ENCODE measurements at places on chromosomes 5 and 9.

DNA sequence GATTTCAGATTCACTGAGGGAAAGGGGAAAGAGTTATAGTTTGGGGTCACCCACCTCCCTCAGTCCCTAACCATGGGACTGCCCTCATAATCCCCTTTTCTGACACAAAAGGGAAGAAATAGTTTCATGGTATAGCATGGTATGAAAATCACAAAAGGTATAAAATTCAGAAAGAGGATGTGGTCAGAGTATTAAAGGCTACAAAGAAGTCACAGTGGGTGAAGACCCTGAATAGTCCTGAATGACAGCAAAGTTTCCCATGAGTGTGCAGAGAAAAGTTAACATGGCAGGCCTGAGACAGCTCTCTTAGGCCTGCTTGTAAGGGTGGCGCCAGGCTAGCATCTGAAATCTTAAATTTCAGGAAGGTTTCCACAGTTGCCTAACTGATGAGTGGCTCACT is 290.6 kb upstream of the ZNF608 start:
- no peak for DNase-seq

GRCh38 chr5:80967500-80968181 is 7.5 kb downstream of the RASGRF2 start:
- DNase-seq, result no peak

- no peak for DNase-seq
These were observed at the start of gene MINAR2 for GRCh38 chr5:129747572-129748407. Gene MINAR2 (plus strand): TSS chr5:129748094. CDS start chr5:129748191, 97 bp downstream.

DNA sequence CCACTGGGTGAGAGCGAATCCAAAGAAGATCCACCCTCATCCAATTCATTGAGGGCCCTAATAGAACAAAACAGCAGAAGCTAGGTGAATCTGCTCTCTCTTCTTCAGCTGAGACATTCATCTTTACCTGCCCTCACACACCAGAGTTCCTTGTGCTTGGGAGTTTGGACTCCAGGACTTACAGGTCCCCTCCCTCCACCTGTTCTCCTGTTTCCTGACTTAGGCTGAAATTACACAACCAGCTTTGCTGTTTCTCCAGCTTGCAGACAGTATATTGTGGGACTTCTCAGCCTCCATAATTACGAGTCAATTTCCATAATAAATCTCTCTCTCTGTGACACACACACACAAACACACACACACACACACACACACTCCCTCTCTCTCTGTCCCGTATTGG is 19.1 kb downstream of the TMEM171 start:
- no peak for DNase-seq

DNA sequence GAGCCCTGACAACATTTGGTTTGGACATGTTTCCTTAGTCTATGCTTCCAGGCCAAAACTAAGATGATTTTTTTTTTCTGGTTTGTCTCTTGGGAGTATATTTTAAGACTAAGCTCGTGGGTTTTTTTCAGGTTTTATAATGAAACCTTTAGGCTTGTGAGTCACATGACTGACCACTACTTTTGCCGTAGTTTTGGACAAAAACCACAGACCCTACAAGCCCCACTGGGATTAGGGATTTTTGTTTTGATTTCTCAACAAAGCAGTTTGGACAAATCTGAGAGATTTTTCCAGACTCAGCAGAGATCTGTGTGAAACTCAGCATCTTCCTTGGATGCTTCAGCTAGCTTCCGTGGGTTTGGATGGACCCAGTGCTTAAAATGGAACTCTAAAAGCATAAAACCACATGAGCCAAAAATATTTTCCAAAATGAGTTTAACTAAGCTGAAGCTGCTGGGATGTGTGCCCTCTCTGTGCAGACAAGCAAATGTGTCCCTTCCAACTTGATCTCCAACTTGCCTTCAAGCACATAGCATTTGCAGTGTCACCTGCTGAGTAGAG is 70.3 kb upstream of the SMIM15 start:
- DNase-seq, result no peak

GRCh38 chr5:117463881-117464570 is 889.4 kb upstream of the SEMA6A start:
- DNase-seq, result no peak

- DNase-seq, result no peak
These were observed 4.1 kb downstream of the RPL7A start for GRCh38 chr9:133351908-133352634.

DNA sequence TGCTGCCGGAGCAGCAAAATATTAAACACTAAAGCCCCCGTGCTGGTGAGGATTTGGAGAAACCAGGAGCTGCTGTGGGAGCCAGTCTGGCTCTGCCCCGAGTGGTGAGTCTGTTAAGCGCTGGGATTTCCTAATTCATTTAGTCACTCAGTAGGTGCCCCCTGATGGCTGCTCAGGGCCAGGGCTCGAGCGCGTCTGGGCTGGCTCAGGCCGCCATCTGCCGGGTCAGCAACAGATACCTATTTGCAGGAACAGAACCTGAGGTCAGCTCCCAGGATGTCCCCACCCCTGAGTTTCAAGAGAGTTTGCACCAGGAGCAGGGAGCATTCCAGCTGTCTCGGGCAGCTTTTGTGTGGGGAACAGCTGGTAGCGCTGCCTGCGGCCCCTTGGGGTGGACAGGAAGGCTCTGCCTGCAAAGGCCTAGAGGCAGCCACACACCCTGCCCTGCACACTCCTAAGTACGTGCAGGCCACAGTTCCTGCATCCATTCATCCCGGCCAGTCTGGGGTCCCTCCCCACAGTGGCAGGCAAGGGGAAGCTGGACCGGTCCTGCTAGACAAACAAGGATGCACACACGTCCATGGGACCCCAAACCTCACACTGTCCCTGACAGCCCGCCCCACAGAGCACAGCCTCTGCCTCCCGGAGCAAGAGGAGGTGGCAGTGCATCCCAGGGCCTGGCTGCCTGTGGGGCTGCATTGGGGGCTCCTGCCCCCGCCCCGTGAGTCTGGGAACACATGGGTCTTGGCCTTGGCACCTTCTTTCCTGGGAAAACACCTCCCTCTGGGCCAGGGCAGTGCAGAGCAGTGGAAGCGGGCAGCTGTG is 83.7 kb downstream of the ADAMTS2 start:
- no peak for DNase-seq

GRCh38 chr5:32155211-32155610 is 18.9 kb downstream of the GOLPH3 start:
- no peak for DNase-seq

DNA sequence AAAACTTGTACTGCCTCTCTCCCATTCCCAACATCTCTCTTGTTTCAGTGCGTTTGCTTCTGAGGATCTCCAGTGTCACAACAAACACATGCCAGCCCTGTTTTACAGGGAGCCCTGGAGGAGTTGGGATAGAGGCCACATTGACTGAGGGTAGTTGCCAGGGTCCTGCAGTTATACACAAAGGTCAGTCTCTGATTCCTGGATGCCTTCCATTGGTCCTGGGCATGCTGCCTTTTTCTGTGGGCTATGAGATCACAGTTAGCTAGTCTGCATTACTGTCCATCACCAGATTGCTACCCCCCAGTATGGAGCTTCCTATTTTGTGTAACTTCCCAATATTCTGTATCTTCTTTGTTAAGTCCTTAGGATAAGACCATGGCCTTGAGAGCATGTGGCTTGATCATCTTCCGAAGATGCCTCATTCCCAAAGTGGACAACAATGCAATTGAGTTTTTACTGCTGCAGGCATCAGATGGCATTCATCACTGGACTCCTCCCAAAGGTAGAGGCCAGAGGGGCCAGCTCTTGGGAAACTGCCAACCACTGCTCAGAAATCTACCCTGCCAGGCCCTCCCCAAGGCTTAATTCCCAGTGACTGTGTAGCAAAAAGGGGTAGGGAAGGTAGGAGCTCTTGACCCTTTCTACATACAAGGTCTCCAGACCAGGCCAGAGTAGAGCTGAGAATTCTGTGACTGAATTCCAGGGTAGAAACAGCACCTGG is 9.5 kb downstream of the NUDT2 start:
- peak; percentile 65 for DNase-seq

- no peak for DNase-seq
These were observed 5.1 kb upstream of the NDST1 start for GRCh38 chr5:150502847-150503246.

DNA sequence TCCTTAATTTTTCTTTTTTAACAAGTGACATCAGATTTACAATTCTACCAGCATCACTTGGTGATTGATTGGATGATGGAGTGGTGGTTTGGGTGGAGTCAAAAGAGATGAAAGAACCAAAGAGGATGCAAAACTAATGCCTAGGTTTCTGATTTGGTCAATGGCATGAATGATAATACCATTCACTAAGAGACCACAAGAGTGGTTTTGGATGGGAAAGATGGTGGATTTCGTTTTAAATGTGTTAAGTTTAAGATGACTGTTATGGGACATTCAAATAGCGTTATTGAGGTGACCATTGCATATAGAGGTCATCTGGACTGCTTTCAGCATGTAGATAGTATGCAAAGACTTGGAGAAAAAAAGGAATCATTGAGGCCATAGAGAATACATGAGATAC is 3.6 kb downstream of the SMC5 start:
- no peak for DNase-seq

- DNase-seq, result no peak
These were observed 158.9 kb downstream of the APBA1 start for GRCh38 chr9:69513141-69513820.

GRCh38 chr5:125891061-125891725 is 532.0 kb upstream of the GRAMD2B start:
- no peak for DNase-seq

DNA sequence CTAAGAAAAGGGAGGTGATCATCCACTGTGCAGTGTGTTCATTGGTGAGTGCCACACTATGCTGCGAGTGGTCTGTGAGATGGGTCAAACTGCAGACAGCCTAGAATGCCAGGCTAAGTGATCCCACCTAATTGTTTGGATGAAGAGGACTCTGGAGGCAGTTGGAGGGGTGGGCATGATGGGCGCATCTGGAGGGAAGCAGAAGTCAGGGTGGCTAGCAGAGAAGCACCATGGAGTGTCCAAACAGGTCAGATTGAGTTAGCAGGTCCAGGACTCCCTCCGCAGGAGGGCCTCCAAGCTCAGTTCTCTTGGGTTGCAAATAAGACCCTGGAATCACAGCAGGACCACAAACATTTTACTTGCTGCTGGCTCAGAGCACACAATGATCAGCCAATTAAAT is 19.9 kb upstream of the ANGPTL2 start:
- DNase-seq, result no peak

DNA sequence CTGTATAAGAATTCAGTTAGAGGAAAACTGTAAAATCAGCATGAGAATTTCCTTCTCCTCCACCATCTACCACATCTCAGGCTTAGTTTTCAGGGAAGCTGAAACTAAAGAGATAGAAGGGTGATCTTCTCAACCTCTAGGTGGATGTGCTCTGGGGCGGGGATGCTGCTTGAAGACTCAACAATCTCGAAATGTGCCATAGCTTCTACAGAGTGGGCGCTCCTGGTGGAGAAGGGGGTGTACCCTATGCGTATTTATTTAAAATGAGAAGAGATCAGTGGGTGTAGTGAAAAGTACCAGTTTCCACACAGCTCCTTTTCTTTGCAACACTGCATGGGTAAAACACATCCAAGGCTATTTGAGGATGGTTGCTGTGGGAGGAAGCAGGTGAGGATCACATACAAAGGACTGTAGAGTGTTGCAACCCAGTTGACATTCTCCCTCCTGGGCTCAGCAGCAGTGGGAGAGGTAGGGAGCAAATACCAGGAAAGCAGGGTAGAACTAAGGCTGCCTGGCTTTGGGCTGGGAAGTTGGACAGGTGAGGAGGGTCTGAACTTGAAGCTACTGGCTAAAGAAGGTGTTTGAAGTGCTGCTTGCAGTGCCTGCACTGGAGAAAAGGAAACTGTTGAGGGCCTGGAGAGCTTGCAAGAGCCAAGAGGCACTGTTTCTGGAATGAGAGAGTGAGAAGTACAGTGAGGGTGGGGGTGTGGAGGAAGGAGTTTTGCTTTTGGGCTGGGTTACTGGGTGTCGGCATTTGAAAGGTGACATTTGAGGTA is 73.1 kb downstream of the MAST4 start:
- no peak for DNase-seq

- DNase-seq, result no peak
These were observed 13.5 kb downstream of the CCNI2 start for GRCh38 chr5:132760601-132761317.

DNA sequence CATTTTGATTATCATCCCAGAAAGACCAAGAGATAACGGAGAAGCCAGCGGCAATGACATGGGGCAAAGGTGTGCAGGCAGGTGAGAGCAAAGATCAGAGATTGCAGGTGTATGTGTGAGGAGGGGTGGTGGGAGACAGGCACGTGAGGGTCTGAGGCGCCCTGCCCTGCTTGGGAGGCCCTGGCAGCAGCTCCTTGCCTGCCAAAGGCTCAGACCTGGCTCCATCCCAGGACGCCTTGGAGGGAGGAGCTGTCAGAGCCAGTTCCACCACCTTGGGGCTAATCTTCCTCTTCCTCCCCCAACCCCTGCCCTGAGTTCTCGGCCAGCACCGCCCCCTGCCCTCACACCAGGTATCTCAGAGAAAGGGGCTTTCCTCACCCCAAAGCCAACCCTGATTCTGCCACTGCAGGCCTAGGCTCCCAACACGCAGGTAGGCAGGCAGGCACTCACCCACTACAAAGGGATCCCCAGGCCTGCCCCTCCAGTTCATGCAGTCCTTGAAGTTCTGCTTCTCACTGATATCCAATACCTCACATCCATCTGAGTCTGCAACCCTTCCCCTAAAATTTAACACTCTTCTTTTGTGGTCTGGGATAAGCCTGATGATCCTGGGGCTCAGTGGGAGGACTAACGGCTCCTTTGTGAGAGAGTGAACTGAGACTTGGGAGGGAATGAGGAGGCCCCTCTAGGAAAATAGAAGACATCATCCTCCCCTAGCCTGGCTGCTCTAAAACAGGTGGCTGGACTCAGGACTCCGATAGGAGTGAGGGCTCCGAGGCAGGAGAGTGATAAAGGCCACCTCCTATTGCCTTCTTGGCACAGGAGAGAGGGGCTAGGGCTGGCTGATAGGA is 1.8 kb downstream of the AQP3 start:
- no peak for DNase-seq

DNA sequence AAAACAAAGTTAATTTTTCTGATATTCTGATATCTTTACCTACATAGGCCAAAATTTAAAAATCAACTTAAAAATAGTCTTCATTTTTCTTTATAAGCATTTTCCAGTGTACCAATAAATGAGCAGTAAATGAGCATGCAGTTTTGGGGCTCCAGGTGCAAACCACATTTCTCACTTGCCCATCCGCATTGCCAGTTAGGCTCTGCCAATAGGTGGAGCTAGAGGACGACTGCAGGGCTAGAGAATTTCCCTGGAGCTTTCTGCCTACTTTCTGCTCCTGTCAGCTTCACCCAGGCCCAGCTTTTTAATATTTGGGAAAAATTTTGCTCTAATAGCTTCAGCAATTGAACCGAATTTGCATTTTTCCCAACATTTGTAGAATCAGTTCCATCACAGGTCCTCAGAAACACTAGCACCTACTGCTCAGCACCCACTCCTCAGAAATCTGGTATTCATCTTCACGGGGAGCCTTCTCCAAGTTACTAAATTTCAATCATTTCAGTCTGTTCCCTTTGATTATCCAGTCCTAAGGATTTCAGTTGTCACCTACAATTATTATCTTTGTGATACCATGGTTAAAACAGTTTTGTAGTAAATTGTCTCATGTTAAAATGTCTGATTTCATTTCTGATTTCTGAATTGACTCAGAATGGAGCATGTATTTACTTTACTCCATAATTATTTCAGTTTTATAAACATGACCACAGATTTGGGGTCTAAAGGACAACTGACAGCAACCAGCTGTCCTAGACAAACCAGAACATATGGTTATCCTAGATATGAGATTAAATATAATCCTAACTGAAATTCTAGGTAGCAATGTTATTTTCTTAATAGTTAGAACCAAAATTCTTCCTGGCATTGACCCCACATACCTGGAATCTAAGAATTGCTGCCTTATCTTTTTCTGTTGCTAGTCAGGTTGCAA is 104.6 kb upstream of the FAM174A start:
- DNase-seq, result no peak

- DNase-seq, result no peak
These were observed at the start of gene PCDHGC4 for GRCh38 chr5:141484641-141485311. Gene PCDHGC4 (plus strand): TSS chr5:141485030. CDS start chr5:141485174, 144 bp downstream.

GRCh38 chr5:137233726-137234125 is 265.4 kb downstream of the SPOCK1 start:
- no peak for DNase-seq

Data from amygdala (tissue), 56 donors.